ENCODE measurements at places on chromosomes 5 and 9.

DNA sequence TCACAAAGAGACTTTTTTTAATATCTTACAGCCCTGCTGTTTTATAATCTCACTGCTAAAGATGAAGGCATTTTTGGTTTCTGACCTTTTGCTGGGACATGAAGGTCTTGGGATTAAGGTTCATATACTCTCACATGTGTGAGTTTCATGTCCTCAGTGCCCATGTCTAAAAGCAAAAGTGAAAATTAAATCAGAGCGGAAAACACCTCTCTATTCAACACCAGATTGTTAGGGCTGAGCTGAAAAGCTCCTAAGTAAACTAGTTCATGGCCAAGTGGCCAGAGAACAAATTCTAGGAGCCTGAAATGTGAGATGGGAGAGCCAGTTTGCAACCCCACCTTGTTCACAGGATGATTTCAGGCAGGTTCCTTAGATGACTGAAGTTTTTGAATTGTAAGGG, 110.9 kb downstream of the GRIA1 start:
- DNase-seq, result no peak

- no peak for DNase-seq
Observed at GRCh38 chr9:89312222-89312571, 1.2 kb downstream of the CKS2 start.

- DNase-seq, result no peak
Observed at GRCh38 chr5:34583167-34583566, 73.0 kb upstream of the RAI14 start.

- DNase-seq, result no peak
Observed at GRCh38 chr5:79803007-79803406, 113.4 kb downstream of the CMYA5 start.

- DNase-seq, result no peak
Observed at GRCh38 chr9:27112235-27112634, 3.2 kb downstream of the TEK start.

- no peak for DNase-seq
Observed at GRCh38 chr9:110742741-110743371, 74.3 kb downstream of the MUSK start.

DNA sequence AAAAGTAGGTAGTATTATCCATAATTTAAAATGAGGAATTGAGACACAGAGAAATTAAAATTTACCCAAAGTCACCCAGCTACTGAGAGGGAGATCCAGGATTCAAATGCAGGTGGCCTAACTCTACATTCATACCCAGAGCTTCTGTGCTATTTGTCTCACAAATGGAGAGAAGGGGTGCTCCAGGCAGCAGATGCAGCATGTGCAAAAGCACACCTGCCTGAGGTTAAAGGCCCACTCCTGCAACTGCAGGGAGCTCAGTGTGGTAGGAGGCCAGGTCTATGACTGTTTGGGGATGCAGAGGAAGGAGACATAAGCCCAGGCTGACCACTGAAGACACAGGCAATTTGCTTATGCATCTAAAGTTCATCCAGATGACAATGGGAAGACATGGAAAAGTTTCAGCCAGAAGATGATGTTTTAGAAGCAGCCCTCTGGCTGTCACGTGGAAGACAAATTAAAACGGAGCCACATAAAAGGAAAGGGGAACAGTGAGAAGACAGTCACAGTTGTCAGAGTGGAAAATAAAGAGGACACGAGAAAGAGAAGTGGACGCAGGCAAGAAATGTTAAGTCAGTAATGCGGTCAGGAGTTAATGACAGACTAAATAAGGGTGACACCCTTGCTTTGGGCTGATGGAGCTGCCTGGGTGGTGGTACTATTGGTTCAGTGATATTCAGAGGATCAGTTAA, 214.7 kb downstream of the EBF1 start:
- DNase-seq, result no peak

GRCh38 chr5:61768692-61769281, 436.7 kb downstream of the ZSWIM6 start:
- DNase-seq, result no peak

GRCh38 chr5:78544561-78545201, 103.9 kb downstream of the LHFPL2 start:
- DNase-seq, result no peak

- DNase-seq, result no peak
Observed at GRCh38 chr9:80841888-80842287, 847.5 kb downstream of the TLE1 start.

- no peak for DNase-seq
Observed at GRCh38 chr9:84990416-84990815, 320.9 kb downstream of the NTRK2 start.

- DNase-seq, result no peak
Observed at GRCh38 chr5:83785176-83785668, 64.6 kb upstream of the HAPLN1 start.

- no peak for DNase-seq
Observed at GRCh38 chr9:124290053-124290591, 32.4 kb downstream of the NEK6 start.

DNA sequence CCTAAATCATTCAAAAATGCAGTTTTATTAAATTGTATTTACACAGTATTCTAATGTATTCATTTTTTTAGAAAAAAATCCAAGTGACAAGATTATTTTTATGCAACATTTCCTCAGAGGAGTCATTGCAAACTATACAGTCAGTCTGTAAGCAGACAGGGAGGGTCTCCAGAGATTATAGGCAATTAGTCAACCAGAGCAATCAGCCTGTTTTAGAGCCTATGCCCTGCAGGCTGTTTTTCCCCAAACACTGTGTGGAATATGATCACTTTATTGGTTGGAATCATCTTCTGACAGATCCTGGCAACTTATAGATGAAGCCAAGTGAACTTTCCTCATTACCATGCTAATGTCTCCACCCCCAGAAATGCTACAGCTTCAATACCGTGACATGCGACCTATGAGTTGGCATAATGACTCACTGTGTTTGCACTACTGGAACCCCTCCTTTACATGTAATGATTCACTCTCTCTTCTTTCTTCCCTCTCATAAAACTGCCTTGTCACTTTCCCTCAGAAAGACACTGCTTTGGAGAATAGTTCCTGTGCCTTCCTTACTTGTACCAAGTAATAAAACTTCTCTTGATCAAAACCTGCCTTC, 577.7 kb upstream of the FTMT start:
- DNase-seq, result no peak

DNA sequence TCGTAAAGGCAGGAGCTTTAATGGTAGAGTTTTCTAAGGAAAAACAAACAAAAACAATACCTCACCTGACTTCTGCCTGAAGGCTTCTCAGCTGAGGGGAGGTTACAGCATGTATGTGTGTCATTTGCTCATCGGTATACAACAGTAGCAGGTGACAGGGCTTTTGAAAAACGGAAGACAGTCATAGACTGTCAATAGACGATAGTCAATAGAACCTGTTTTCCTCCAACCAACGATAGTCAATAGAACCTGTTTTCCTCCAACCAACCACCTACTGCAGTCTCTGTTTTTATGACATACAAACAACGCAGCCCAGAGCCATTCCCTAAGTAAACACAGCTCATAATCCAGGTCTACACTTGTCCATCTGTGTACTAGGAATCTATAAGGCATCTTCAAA, 74.6 kb downstream of the RETREG1 start:
- DNase-seq, result no peak

- DNase-seq, result no peak
Observed at GRCh38 chr5:143462431-143462830, 58.9 kb upstream of the NR3C1 start.

- DNase-seq, result no peak
Observed at GRCh38 chr5:73437777-73438644, 10.6 kb downstream of the FOXD1 start.

DNA sequence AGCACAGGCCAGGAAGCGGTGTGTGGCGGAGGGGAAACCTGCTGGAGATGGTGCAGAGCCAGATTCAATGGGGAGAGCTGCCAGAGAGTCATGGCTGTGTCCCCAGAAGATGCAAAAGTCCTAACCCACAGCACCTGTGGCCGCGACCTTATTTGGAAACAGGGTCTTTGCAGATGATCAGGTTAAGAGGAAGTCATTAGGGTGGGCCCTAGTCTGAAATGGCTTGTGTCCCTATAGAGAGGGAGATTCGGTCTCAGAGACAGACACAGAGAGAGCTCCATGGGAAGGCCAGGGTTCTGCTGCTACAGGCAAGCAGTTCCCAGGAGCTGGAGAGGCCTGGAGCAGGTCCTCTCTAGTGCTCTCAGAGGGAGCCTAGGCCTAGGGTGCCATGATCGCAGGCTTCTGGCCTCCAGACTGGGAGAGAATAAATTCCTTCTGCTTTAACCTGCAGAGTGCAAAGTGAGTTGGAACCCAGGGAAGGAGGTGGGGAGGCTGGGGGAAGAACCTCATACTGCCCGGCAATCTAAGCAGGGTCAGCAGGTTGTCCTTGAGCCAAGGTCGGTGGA, 1.9 kb upstream of the LPCAT1 start:
- DNase-seq, result no peak

- no peak for DNase-seq
Observed at GRCh38 chr5:145292278-145292677, 542.9 kb downstream of the PRELID2 start.

- no peak for DNase-seq
Observed at GRCh38 chr9:132116583-132116982, 36.9 kb upstream of the MED27 start.

DNA sequence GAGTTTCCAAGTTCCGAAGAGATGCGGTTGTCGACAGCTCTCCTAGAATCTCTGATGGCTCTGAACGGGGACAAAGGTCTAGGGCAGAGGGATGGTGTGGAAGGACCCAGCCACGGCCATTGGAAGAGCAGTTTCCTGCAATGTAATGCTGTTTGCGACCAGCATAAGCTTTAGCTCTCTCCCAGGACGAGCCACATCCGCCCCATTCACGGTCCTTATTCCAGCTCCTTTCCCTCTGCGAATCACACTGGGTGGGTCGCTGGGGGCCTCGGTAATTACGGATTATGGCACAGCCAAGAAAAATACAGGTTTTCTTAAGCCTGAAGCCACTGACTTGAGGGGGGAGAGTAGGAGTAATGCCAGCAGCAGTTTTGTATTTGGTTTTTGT, 22.7 kb downstream of the ANXA2R start:
- peak; percentile 57 for DNase-seq

DNA sequence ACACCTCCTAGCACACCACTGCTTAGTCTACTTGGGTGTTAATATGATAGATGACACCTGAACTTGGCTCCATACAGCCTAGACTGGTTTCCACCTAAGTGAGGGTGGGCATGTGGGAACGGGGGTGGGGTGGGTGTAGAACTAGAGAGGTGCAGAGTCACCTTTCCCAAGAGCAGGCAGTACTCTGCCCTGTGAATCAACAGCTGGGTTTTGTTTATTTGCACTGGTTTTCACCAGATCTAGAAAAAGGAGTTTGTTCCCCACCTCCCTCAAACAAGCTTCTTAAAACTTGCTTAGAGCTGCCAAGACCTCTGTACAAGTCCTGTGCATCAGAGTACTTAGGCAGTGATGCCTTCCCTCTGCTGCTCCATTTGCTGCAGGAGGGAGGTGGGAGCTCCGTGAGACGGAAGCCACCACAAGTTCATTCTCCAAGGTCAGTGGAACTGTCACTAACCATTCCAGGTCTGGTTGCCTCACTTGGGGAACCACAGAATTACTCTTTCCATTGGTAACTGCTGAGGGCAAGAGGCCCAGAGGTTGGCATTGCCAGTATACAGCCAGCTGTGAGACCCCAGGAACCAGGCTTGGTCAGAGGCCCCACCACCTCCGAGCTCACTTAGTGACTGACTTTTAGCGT, 163.5 kb downstream of the NR3C1 start:
- no peak for DNase-seq

- no peak for DNase-seq
Observed at GRCh38 chr5:111022301-111022700, 49.2 kb upstream of the TSLP start.

DNA sequence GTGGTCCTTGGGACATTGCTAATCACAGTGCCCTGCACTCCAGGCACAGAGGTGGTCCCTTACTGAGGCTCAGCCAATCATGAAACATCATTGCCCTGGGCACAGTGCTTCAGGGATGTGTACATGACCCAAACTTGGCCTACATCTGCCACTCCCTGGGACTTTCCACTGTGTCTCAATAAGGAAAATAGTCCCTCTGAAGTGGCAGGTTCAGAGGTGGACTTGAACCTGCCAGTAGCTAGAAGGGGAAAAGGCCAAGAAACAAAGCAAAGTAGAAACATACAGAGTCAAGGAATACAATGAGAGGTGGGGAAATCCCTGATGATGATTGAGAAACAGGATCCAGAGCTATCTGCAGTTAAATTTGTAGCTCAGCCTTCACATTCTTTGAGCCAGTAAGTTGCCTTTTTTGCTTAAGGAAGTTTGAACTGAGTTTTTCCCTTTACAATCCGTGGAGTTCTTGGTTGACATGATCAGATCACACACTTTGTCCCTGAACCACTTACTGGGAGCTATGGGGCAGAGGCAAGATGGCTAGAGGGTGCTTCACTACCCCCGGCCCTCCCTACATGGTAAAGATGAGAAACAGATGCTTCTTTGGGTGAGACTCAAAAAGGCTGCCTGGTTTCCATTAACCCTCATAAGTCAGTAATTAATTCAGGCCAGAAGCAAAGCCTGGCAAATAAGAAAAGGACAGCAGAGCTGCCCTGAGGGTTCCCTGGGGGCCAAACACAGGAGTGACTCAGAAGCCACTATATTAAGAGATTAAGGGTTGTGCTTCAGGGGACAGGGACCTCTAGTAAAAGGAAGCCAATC, 57.6 kb downstream of the SH3TC2 start:
- no peak for DNase-seq

DNA sequence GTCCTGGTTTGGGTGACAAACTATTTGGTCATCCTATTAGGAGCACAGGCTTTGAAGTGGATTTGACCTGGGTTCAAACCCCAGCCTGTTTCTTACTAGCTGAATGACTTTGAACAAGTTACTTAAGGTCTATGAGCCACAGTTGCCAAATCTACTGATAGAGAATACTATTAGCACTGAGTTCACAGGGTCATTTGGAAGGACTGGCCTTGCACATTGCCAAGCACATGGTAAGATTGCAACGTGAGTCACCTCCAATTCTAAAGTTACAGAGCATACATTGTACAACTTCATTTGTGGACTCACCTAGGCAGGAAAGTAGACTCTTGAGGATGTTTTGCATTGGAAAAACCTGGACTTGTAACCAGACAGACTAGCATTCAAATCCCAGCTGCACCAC, 38.9 kb downstream of the MFAP3 start:
- no peak for DNase-seq

GRCh38 chr9:124450241-124450924, at the start of gene ADGRD2:
TSS of gene ADGRD2 (plus strand) at chr9:124450451. CDS start at chr9:124451667, 1,216 bp downstream.
- DNase-seq, result no peak

DNA sequence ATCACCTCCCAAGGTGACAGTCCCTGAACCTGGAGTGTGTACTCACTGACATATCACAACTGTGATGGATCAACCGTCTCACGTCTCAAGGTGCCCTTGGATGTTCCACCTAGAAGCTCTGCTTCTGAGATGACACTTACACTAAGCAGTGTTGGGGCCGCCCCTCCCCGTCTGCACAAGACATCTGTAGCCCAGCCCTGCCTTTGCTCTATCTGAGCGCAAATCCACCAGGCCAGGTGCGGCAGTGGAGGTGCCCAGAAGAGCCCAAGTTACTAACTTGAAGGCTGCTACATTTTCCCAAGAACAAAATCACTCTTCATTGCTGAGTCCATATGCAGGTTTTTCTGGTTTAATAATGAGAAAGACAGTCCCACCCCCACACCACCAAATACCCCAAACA, 148.3 kb downstream of the FSTL4 start:
- no peak for DNase-seq
